ENCODE measurements at places on chromosomes 16 and 17. TPM values are rescaled to one million over a fixed set of nuclear protein-coding genes. Genes with fewer than 3 reads are reported as not detected.

DNA sequence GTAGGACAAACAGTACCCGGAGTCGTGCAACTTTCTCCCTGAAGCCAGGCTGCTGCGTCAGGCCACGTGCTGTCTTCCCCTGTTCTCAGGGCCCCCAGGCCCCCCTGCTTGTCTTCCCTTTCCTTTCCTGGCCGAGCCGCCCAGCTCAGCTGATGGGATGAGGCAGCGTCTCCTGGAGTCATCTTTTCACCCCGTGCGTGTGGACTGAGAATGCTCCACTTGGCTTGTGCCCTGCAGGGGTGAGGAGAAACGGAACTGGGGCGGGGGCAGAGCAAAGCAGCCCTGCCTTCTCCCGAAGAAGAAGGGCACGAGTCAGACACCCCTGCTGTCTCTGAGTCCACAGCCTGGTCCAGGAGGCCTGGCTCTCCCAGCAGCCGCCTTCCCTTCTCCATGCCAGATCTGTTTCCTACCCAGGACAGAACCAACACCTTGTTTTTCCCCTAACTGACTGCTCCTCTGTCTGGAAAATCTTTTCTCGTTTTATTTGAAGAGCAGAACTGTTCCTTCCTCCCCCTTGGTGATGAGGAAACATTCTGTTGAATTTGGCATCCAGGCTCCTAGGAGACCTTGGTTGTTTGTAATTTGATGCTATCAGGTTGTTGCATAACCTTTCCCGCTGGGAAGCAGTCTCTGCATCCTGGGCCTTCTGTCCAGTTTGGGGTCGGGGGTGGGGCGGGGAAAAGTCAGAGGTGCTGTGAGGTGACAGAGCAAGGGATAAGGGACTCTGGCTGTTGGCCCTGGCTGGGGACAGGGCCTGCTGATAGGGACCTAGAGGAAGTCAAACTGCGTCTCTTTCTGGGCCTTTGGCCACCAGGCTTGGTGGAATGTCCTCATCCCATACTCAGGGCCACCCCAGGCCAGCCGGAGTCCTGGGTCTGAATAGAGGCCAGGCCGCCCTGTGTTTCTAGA lies 78.8 kb downstream of the WIPI1 start:
- H3K4me1 ChIP-seq = peaks cover 5% of the 10 kb centered on the region
- no peaks in the 10 kb centered on the region for H3K36me3 ChIP-seq
- H3K4me3 ChIP-seq = no peak overlapping the region
- H3K27me3 ChIP-seq = no peaks in the 10 kb centered on the region
- H3K27ac ChIP-seq = no peak overlapping the region

The GUCY2D gene
- total RNA-seq = not detected

DNA sequence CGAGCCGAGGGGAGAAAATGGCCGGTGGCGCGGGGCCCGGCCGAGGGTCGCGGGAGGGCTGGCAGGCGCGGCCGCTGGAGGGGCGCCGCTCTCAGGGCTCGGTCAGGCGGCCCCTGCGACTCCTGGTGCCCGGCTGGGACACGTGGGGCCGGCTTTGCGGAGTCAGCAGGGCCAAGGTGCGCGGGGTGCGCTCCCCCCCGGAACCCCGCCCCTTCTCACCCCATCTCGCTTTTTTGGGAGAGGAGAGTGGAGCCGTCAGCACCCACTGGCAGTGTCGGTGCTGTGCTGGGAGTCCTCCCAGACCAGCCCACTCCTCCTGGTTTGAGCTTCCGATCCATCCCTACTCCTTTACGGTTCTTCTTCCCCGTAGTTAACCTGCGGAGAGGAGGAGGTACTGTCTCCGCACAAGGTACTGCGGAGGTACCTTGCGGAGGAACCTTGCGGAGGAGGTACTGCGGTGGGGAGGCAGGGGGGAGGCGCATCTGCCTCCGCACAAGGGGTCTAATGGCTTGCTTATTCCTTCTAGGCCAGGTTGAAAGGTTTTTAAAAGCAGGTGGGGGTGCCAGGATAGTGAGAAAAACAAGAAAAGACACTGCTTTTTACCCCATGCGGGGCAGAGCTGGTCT lies 19.1 kb upstream of the CBX8 start:
- H3K4me1 ChIP-seq = peaks cover 41% of the 10 kb centered on the region
- H3K27me3 ChIP-seq = peaks cover 44% of the 10 kb centered on the region
- H3K36me3 ChIP-seq = no peaks in the 10 kb centered on the region
- no peak overlapping the region for H3K4me3 ChIP-seq
- no peak overlapping the region for H3K27ac ChIP-seq

DNA sequence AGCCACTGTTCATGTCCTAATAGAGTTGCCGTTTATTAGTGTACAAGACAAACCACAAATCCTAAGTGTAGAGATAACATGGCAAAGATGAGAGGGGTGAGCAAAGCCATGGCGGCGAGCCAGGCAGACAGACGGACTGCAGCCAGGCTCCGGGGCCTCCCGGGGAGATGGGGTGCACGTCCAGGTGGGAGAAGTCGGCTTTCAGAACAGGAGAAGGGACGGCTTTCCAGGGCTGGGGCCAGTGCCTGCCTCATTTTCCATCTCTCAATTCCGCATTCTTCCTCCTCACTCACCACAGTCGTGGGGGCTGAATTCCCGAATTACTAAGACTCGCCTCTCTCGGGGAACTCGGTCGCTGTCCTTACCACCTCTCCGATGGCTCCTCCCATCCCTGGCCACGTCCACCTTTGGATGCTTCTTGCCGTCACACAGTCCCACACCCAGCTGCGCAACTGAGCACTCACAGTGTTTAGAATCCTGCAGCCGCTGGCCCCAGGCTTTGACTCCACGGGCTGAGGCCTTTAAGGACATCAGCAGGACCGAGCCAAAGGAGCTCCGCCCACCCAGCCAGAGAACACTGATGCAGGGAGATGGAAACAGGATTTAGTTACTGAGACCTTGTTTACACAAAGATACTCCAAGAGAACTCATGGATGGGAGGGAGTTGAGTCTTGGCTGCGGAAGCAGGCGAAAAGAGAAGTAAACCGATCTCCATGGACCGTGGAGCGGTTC lies 59.7 kb downstream of the RNF112 start:
- H3K36me3 ChIP-seq = no peaks in the 10 kb centered on the region
- H3K27ac ChIP-seq = no peak overlapping the region
- no peaks in the 10 kb centered on the region for H3K4me1 ChIP-seq

All from natural killer cell (primary cell).